Epithelial cell of alveolus of lung (primary cell): ENCODE measurements at places on chromosomes 5 and 9. TPM values are rescaled to one million over a fixed set of nuclear protein-coding genes. Genes with fewer than 3 reads are reported as not detected.

Gene NOL8
- total RNA-seq: 14.3 and 14.6 TPM in 2 replicates

Gene TERT
- not detected in 2 replicates for total RNA-seq

Gene HAVCR1
- not detected in 2 replicates for total RNA-seq

Gene PCDHB15
- under 0.01 and 0.48 TPM in 2 replicates for total RNA-seq

Gene ZNF484
- 5.2 and 10.3 TPM in 2 replicates for total RNA-seq

Gene SPINK4
- total RNA-seq: not detected in 2 replicates

Gene IRX1
- 1.7 TPM in 1 of 2 replicates, not detected in the other for total RNA-seq

Gene ZNF169
- total RNA-seq: 0.91 and 3.6 TPM in 2 replicates

Gene ENTREP1
- total RNA-seq: not detected in 2 replicates

Gene DBH
- total RNA-seq: not detected in 2 replicates

Gene ASPN
- not detected in 2 replicates for total RNA-seq

Gene TMEM215
- total RNA-seq: not detected in 2 replicates

Gene PCDHGA4
- 0.78 and 6.0 TPM in 2 replicates for total RNA-seq

Gene PAPPA
- total RNA-seq: 161 and 226 TPM in 2 replicates

Gene VLDLR
- total RNA-seq: 6.0 and 10.5 TPM in 2 replicates

Gene OLFM1
- 0.16 and 1.2 TPM in 2 replicates for total RNA-seq

Gene IL5
- not detected in 2 replicates for total RNA-seq
